Left lobe of liver (tissue), 2 donors: ENCODE measurements at places on chromosomes 1 and 21. TPM values are rescaled to one million over a fixed set of nuclear protein-coding genes. Genes with fewer than 3 reads are reported as not detected.

- DNase-seq: no peak
These were observed 10.9 kb upstream of the PROX1 start for GRCh38 chr1:213976665-213977485.

Gene OR2T33
- not detected for total RNA-seq

DNA sequence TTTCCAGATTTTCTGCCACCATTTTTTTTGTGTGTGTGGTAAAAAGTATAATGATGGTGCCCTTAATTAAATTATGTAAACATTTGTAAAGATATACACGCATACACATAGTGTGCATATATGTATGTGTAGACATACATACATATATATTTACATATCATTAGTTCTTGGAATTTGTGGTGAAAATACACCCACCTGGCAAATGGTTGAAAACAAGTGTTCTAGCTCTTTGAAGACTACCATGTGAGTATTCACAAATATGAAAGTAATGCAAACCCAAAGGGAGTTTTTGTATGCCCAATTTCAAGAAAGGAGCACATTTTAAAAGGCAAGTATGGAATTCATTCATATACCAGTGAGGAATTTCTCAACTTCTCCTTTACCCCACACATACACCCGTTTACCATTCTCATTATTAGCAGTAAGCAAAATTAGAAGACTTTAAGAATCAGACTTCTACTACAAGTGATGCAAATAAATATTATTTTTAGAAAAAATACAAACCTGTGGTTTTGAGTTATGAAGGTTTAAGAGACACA is 8.0 kb downstream of the RABGAP1L start:
- DNase-seq: no peak

GRCh38 chr1:163410073-163410999 is 88.6 kb downstream of the NUF2 start:
- no peak for DNase-seq

DNA sequence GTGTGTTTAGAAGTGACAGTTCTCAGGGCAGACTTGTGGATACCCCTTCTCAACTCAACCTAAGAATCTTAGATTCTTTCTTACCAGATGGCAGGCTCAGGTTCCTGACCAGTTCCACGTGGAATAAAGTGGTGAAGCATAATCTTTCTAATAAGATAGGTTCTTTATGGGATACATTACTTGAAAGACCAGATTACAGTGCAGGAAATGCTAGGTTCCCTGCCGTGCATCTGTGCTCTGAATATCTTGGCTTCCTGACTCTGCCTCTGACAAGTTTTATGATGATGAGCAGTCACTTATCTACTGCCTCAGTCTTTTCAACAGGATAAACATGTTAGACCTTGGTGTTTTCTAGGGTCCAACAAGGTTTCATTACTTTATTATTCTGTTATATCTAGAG is 207.9 kb upstream of the CACYBP start:
- no peak for DNase-seq

Gene SPRR5
- total RNA-seq: not detected

Gene KIF2C
- total RNA-seq: 0.73 TPM

Gene FCGR3A
- 25.2 TPM for total RNA-seq

GRCh38 chr1:62823556-62823955 is 39.6 kb downstream of the ATG4C start:
- DNase-seq: no peak

- DNase-seq: no peak
These were observed 17.7 kb downstream of the NMNAT1 start for GRCh38 chr1:9960706-9961562.

- DNase-seq: no peak
These were observed 123.7 kb upstream of the COP1 start for GRCh38 chr1:176330782-176331181.

Gene LCE1D
- not detected for total RNA-seq

DNA sequence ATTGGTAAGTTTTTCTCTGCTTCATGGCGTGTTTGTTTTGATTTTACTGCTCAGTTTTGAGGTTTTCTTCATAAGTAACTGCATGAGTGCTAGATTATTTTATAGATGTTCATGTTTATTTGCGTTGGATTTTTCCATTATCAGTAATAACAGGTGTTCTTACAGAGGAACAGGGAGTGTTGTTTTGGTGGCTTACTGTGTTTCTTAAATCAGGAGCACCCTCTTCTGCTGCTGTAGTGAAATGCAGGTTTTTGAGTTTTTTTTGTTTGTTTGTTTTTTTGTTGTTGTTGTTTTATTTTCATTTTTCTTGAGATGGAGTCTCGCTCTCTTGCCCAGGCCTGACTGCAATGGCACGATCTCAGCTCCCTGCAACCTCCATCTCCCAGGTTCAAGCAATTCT is 32.6 kb downstream of the CTBS start:
- no peak for DNase-seq

- DNase-seq: peak; percentile 58
These were observed 52.1 kb downstream of the GPR161 start for GRCh38 chr1:168084396-168085231.

GRCh38 chr1:29756498-29756897 is 520.2 kb downstream of the PTPRU start:
- DNase-seq: no peak

DNA sequence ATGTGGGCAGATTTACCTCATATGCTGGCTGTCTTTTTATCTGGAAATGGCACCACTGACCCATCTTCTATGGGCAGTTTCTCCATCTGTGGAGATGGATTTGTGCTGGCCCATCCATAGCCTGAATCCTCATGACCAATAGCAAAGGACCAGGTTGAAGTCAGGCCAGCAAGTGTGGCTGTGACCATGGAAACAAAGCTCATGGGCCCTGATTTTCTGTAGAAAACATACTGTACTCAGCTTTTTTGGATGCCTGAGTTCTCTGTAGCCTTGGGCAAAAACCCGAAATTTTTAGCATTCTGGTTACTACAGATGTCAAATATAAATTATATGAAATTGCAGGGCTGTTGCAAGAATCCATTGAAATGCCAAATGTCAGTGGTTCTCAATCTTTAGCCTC is 155.0 kb downstream of the PLXNA2 start:
- DNase-seq: no peak

Gene ELAPOR1
- total RNA-seq: 0.48 TPM

GRCh38 chr1:1221887-1222574 is 8.1 kb upstream of the TNFRSF4 start:
- DNase-seq: no peak

- no peak for DNase-seq
These were observed 11.5 kb downstream of the KCNA2 start for GRCh38 chr1:110594456-110595352.

DNA sequence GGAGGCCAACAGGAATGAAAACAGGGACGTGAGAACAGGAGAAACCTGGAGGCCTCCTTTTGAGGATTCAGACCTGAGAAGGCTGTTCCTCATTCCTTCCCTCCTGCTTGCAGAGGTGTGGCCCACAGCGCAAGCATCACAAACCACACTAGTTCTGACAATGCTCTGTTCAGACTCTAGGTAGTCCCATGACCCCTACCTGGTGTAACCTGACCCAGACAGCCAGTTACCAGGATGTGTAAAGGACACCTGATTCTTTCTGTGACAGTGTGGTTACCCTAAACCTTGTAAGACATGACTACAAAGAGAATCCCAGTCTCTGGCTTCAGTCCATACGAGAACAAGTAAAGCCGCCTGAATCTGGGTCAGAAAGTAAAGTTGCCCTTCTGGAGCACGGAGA is 3.2 kb downstream of the MECR start:
- DNase-seq: no peak

GRCh38 chr1:61724506-61724812 is 482 bp downstream of the TM2D1 start:
- no peak for DNase-seq

DNA sequence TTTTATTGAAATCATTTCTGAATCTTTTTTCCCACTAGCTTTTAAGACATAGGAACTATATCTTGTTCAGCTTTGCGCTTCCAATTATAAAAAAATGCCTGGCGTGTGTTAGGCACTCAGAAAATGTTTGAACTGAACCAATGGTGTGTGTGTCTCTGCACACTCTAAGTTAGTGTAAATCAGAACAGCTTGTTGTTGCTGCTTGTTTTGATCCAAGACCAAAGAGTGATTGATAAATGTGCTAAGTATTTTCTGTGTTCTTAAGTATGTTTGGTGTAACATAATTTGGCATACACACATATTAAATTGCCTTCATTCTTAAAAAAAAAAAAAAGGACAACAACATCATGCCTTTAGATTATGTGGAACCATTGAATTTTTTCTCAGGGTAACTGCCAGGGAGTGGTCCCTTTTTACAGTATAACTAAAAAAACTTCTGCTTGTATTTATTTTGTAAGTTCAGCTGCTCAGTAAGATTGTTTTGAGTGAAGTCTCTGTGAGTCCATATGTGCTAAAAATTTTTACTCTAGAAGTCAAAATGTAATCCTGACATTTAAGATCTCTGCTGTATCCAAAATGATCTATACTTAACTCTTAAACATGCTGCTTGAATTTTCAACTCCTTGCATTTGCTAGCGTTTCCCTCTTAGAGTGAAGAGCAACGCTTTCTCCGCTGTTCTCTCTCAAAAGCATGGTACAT is 8.7 kb downstream of the CD55 start:
- DNase-seq: no peak

DNA sequence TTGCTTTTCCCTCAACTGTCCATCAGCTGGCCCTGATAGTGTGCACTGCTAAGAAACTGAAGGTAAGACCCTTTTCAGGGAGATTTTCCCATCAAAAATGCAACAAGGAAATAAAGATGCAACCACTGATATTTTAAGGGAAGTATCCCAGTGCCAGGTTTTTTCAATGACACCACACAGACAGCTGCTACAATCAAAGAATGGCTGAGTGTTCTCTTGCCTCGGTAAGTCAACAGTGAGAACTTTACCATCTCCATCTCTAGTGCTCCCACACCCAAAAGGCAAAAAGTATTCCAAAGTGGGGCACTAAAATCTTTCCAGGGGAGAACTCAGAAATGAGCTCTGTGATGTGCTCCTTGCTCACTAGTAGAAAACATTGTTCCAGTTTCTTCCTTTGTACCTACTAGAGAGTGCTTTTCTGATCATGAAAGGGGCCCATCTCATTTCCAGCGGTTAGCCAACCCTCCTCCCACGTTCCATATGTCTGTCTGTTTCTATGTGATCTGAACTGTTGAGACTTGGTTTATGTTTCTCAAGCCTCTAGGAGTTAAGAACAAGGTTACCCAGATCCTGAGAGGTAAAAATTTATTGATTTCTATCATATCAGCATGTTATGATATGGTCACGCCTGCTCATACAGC is 67.6 kb upstream of the NEK2 start:
- DNase-seq: no peak

GRCh38 chr1:85822696-85823095 is 114.5 kb upstream of the ZNHIT6 start:
- no peak for DNase-seq

GRCh38 chr1:19483261-19483660 is 2.1 kb downstream of the CAPZB start:
- DNase-seq: no peak
